Upper lobe of right lung (tissue), 1 donor: ENCODE measurements at places on chromosomes 11 and 22. TPM values are rescaled to one million over a fixed set of nuclear protein-coding genes. Genes with fewer than 3 reads are reported as not detected.

Gene OPCML
- not detected for total RNA-seq

Gene RTL10
- total RNA-seq = 20.5 TPM

Gene CD3G
- total RNA-seq = 6.5 TPM

Gene TYR
- not detected for total RNA-seq

Gene SIK3
- total RNA-seq = 37.1 TPM

Gene C11orf16
- not detected for total RNA-seq

Gene CLTCL1
- total RNA-seq = 4.3 TPM

Gene SYNGR1
- total RNA-seq = 14.0 TPM

Gene OMP
- total RNA-seq = not detected

Gene PC
- total RNA-seq = 12.7 TPM

Gene SVIP
- total RNA-seq = 35.6 TPM

Gene CD3D
- 8.5 TPM for total RNA-seq

DNA sequence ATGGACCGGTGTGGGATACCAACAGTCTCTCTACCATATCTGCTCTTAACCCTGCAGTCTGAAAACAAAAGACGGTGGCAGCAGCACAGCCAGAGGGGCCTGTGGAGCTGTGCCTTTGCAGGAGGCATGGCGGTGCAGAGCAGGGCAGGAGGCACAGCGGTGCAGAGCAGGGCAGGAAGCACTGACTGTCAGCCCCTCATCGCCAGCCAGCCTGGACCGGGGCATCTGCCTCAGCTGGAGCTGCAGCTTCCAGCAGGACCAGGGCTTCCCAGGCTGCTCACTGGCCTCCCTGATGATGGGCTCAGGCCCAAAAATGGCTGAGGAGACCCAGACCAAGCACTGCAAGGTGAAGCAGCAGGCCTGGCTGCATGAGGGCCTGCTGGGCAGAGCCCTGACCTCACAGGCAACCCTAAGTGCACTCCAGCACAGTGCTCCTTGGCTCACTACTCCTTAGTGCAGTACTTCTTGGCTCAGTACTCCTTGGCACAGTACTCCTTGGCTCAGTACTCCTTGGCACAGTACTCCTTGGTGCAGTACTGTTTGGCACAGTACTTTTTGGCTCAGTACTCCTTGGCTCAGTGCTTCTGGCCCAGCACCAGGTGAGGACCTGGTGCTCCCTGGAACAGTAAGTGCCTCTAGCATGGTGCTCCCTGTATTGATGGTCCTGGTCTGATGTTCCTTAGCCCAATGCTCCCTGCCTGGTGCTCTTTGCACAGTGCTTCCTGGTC, 78.0 kb downstream of the DHCR7 start:
- DNase-seq = no peak

DNA sequence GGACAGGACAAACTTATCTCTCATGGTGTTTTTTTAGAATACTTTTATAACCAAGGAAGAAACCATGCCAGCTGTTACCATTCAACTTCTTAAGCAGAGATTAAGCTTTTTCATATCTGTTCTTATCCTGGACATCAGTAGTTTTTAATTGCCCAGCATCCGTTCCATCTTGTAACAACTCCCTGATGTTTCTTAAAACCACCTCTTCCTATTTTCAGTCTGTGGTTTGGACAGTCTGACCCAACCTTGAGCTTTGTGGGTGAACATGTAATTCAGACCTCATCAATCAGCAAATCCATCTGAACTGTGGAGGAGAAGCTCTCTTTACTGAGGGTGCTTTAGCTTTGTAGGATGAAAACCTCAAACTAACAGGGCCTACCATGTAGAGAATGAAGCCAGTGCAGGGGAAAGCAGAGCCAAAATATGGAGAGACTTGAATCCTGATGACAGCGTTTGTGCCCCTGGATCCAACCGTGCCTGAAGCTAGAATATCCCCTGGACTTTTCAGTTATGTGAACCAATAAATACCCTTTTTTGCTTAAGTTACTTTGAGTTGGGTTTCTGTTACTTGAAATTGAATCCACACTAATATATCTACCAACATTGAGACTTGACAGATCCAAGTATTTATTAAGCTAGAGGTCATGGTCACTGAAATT, 9.4 kb downstream of the TUG1 start:
- no peak for DNase-seq

DNA sequence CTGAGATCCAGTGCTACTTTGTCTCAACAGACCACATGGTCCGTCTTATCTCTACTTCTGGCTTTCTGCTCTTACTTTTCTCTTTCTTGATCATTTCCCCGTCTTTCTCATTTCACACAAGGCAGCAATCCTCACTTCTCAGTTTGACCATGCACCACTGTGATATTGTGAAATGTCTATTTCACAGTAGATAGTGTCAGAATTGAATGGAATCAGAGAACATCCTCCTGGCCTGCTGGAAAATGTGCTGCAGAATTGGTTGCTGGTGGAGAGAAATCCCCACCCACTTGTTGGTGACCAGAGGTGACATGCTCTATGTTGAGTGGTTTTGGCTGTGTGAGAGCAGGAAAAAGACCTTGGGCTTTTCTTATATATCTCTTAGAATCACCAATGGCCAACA, 57.8 kb upstream of the RCN1 start:
- no peak for DNase-seq

- DNase-seq = peak; percentile 97
Observed at GRCh38 chr11:2945031-2945756, 16.0 kb upstream of the PHLDA2 start.

GRCh38 chr11:81574301-81574700, 1159.4 kb downstream of the FAM181B start:
- DNase-seq = no peak

GRCh38 chr11:132231656-132232347, 861.4 kb downstream of the NTM start:
- DNase-seq = no peak

DNA sequence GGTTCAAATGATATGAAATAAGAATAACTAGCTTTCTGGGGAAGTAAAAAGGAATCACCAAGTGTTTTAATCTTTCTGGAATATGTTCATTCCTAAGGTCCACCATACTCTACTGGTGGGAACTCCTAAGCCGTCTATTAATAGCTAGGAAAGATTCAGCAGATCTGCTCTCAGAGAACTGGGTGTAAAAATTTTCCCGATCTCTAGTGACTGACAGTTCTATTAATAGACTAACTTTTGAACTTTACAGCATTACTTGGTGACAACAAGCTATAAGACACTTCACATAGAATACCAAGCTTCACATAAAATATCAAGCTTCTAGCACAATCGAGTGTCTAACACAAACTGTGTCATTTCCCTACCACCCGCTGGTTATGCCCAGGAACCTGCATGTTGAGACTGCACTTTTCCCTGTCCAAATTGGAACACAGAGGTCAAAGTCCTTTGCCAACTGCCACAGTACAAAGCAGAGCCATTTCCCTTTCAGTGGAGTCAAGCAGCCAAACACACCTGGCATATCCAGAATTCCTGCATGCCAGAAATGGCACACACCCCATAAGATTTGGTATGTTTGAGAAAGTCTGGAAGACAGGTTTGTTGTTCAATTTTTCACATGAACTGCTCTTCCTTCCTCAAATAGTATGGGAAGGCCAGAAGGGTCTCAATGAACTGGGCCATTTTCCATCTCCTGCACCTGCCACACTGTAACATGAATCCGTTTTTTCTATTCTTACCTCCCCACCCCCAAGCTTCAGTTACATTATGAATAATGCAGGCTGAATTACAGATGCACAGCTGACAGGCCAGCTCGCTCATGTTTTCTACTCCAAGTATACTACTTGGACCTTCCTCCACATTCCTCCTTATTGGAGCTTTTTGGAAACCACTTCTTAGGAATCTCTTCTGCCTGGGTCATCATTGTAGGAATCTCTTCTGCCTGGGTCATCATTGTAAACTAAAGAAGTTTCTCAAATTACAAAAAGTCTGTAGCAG, 3.7 kb downstream of the OSBP start:
- no peak for DNase-seq

DNA sequence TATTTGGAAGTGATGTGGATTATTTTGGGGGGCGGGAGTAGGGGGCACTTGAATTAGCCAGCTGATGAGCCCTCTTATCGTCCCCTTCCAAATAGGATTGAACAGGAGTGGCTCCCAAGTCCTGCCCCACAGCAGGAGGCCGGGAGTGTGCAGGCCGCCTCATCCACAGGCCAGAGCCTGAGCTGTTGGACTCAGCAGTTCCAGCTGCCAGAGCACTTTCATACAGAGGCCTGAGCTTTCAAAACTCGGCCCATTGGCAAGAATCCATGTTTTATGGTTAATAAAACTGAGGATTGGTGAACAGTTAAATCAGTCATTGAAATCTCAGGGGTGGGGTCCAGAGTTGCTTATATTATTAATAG, 9.6 kb downstream of the FAM118A start:
- no peak for DNase-seq

- no peak for DNase-seq
Observed at GRCh38 chr22:30335236-30335635, 8.5 kb upstream of the TBC1D10A start.

GRCh38 chr11:66687831-66688281, 10.2 kb upstream of the RBM4B start:
- peak; percentile 53 for DNase-seq

- DNase-seq = no peak
Observed at GRCh38 chr11:80668039-80668438, 1227.2 kb upstream of the TENM4 start.

DNA sequence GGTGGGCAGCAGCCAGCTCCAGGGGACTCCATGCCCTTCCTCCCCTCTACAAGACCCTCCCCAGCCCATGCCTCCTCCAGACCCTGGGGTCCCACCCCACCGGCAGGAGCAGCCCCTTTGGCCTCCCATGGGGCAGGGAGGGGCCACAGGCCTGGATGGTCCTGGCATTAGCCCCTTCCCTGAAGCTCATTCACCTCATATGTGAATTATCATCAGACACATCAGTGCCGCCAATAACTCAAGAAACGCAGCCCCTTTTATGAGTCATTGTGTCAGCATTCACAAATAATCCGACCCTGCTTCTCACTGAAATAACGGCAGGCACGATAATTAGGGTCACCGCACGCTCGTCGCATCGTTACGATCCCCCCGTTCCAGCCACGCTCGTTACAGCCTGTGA, 124.2 kb downstream of the BRD1 start:
- DNase-seq = no peak

GRCh38 chr22:43392385-43392989, 19.3 kb upstream of the MPPED1 start:
- DNase-seq = no peak

GRCh38 chr11:128326791-128327190, 260.6 kb downstream of the ETS1 start:
- no peak for DNase-seq

DNA sequence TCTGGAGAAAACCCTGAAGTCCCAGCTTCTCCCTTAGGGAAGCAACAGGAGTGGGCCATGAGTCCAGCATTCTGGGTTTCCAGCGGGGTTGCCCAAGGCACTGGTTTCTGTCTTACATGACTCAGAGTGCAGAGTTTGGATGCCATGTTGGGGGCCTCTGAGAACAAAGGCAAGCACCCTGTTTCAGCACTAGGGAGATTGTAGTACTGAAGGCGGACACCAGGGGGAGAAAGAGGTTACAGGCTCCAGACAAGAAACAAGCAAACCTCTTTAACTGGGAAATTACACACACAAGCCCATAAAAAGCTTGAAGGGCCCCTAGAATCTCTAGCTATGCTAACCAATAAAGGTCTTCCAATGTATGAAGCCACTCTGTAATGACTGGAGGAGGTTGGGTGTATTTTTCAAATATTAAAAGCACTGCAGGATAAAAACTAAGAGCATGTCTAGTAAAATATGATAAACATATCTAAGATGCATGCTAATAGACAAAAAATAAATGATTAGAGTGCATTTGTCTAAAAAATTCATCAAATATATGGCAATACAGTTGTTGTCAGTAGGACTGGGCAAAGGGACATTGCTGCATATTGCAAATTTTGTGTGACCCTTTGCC, 7.1 kb downstream of the MS4A6E start:
- DNase-seq = no peak

GRCh38 chr11:96095884-96096303, 172.0 kb upstream of the MTMR2 start:
- no peak for DNase-seq

GRCh38 chr11:1728301-1728700, 22.1 kb downstream of the IFITM10 start:
- no peak for DNase-seq

- no peak for DNase-seq
Observed at GRCh38 chr11:77454867-77455655, 18.8 kb downstream of the PAK1 start.
